ENCODE measurements at places on chromosomes 3 and 15.
A peak's percentile ranks its signal among the peaks of the same experiment; 100 is the strongest.

DNA sequence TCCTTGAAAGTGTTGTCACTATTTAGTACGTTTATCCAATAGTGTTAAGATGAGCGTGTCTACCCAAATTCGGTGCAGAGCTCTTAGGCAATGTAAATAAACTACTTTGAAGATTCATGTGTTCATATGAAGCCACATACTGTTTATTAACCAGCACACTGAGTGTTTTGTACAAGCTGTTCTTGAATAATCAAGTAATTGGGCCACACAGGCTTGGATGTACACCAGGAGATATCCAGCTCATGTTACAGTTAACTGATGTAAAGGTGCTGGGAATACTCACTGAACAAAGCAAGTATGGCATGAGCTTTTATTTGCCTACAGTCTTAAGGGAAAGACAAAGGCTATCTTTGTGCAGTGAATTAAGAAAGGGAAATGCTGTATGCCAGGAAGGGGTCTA is 632 bp upstream of the DHX36 start:
- no peak for DNase-seq

GRCh38 chr3:152811974-152812760 is 22.8 kb upstream of the P2RY1 start:
- no peak for DNase-seq

- no peak for DNase-seq
Measured at GRCh38 chr3:152321955-152322377, 53.2 kb downstream of the MBNL1 start.

DNA sequence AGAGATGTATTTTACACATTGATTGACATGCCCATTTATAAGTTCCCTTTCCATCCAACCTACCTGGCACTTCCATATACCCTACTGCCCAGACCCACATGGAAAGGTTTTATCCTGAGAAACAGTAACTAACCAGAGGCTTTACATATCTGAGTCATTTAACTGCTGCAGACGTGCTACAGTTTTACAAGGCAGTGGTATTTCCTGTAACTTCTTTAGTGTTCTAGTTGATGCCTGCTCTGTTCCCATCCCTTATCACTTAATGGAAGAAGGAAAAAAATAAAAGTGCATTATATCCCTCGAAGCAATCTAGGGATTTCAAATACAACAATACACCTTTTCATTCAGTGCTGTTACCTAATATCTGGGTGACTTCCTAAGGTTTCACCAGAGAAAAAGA is 107.1 kb downstream of the TMCO5A start:
- no peak for DNase-seq

- DNase-seq: no peak
Measured at GRCh38 chr3:170614214-170614966, 28.5 kb upstream of the SLC7A14 start.

- DNase-seq: no peak
Measured at GRCh38 chr3:36736301-36736700, 28.1 kb downstream of the DCLK3 start.

GRCh38 chr3:153036846-153037245 is 125.2 kb upstream of the RAP2B start:
- DNase-seq: no peak

- DNase-seq: no peak
Measured at GRCh38 chr15:51768018-51768417, 16.6 kb downstream of the TMOD2 start.

- DNase-seq: no peak
Measured at GRCh38 chr3:64730681-64731080, 42.9 kb upstream of the ADAMTS9 start.

GRCh38 chr15:89526181-89526580 is 29.8 kb upstream of the RHCG start:
- no peak for DNase-seq

- DNase-seq: peak; percentile 94
Measured at GRCh38 chr3:93973131-93974126, at the start of gene PROS1. Gene PROS1 (minus strand): TSS chr3:93973896. CDS start chr3:93973749, 147 bp downstream.

- no peak for DNase-seq
Measured at GRCh38 chr15:39621976-39622375, 41.1 kb downstream of the THBS1 start.

GRCh38 chr3:145951441-145951840 is 209.5 kb downstream of the PLOD2 start:
- no peak for DNase-seq

- peak; percentile 64 for DNase-seq
Measured at GRCh38 chr3:159852821-159853505, 135.7 kb upstream of the IL12A start.

DNA sequence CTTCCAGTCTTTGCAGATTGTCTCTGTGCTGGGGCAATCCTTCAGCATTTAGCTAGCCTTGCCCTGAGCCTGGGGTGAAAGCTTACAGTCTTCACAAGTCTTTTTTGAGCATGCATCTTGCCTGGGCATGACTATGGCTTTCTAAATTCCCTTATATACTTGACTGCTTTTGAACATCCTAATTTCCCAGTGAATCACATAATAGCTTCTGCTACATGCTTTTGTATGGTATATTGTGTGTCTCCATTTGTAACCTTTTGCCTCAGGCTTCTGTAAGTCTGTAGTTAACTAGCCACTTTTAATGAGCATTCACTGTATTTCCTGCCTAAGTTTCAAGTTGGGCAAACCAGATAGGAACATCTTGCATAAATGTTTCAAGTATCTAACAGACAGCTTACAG is 76.8 kb downstream of the CHCHD4 start:
- no peak for DNase-seq

DNA sequence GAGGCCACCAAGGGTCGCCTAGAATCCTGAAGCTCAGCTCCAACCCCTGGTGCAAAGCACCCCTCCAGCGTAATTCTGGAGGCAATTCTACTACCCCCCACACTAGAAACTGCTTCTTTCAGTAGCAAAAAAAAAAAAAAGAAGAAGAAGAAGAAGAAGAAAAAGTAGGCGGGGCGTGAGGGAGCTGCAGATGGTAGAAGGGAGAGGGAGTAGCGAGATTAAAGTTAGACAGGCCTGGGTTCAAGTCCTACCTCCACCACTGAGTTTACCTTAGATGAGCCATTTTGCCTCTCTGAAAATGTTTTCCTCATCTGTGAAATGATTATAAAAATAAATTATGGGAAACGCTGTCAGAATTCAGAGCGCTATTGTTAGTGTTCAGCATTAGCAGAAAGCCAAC is 913 bp downstream of the FAM174B start:
- no peak for DNase-seq

DNA sequence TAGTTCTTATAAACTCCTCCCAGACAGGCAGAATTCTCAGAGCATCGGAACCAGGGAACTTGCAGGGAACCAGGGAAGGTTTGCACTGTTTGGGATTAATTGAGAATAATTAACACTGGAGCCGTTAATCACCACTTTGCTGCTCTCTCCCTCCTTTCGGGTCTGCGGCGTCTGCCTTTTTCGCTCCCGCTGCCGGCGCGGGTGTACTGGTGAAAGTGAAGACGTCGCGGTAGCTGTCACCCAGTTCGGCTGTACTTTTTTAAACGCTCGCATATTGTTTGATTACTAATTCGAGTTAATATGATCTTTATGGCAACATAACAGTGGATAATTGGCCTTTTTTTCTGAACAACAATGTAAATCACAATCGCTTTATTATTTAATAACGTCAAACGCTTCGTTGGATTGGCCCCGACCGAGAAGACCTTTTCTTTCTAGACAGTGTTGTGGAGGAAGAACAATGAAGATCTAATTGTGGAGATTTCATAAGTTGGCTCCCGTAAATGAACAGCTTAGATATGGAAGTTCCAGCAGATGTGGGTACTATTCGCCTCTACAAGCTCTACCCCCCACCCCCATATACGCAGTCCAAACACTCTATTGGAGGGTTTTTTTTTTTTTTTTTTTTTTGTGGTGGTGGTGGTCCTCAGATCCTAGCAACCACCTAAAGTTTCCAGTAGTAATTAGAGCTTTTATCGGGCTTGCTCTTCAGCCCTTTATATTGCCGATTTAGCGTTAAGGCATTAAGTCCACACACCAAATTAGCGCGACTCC is 12.7 kb downstream of the SOX2 start:
- DNase-seq: peak; percentile 44

GRCh38 chr3:58293516-58293915 is 12.5 kb upstream of the RPP14 start:
- DNase-seq: no peak

DNA sequence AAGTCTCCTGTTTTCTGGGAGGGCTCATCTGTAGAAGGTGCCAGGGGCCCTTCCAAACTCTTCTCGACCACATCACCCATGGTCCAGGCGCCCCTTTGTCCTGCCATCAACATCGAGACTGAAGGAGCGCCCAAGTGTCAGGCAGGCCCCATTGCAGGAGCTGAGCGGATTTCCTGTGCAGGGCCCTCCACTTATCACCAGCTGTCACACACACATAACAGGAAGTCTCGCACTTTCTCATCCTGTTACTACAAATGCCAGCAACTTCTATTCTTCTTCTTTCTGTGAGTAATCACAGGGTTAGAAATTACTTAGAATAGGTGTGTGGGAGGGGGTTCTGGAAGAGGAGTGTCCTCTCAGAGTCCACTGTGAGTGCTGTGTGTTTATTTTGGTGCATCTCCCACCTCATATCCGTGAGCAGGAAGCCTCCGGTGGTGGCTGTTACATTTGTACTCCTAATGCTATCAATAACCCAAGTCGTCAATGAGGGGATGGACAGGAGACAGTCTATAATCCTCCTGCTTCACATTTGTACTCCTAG is at the start of gene KLHL6:
TSS of gene KLHL6 (minus strand) at position 166 of the 541 bp plus-strand sequence. CDS start at position 113, 53 bp downstream.
- DNase-seq: no peak

DNA sequence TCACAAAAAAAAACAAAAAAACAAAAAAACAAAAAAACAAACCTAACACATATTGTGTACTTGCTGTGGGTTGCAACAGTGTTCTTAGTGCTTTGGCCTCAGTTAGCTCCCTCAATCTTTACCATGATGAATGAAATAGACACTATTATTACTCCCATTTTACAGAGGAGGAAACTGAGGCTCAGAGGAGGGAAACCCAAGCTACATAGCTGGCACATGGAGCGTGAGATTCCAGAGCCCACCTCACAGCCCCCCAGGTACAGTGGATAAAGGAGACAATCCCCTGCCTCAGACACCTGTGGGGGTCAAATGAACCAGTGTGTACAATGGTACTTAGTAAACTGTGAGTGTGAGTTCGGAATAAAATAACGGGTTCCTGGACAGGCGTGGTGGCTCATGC is 104.9 kb upstream of the SMAD3 start:
- no peak for DNase-seq

GRCh38 chr3:88203642-88204055 is 53.9 kb downstream of the C3orf38 start:
- peak; percentile 70 for DNase-seq

DNA sequence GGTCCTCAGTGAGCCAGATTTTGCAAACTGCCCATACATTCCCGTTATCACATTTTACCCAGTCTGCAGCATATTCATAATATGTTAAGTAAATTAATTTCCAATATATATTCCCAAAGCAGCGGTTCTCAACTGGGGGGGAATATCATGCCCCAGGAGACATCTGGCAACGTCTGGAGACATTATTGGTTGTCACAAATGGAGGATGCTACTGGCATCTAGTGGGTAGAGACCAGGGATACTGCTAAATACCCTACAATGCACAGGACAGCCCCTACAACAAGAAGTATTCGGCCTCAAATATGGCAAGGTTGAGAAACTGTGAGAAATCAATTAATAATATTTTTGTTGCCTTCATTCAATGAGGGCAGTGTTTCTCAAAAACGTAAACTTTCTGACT is 280.3 kb downstream of the MAGI1 start:
- DNase-seq: no peak

DNA sequence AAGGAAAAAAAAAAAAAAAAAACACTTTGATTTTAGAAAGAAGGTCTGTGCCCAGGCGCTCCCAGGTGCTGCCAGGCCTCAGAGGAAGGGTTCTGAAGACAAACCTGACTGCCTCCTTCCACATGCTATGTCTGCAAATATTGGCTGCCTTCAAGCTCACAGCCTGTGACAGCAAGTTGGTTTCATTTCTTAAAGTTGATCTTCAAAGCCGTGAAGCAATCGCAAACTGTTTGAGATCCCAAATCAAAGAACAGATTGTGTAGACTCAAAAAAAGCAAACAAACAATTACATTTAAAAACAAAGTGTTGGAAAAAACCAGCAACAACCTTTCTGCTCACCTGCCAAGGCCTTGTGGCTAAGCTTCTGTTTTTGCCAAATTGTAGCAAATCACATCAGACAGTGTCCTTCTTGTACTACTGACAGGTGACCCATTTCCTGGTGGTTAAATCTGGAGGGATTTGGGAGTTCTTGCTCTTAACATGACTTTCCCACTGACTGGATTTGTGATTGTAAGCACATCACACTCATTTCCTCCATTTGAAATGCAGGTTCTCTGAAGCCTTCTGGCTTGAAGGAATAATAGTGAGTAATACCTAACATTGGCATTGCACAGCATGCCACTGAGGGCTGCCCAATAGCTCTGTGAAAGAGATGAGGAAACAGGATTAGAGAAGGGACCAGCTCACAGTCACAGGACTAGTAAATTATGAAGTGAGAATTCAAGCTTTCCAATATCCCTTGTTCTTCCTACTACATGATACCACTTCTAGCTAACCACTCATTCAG is 502.4 kb downstream of the LPP start:
- no peak for DNase-seq

- DNase-seq: no peak
Measured at GRCh38 chr3:155554777-155555451, 190.0 kb downstream of the PLCH1 start.

DNA sequence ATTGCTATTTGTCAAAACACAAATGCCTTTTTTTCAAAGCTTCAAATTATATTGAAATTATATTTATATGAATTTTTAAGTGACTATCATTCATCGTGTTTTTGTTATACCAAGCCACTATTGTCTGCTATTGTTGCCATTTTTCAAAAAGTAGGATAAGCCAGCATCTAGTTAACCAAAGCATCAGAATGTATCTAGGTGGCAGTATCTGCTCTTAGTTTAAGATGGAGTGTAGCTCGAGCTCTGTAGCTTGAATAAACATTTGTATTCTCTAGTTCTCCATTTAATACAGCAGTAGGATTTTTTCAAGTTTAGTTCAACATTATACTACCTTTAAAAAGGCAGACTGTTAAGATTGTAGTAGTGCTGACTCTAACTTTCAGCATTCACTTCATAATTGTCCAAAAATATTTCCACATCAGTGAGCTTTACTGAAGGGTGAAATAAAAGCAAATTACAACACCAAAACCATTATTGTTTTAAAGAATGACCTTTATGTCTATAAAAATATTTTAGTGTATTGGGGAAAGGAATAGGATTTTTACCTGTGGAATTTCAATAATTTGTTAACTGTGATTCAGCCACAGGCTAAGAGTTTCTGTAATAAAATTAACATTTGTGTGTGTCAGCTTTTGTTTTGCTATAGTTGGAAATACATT is 19.6 kb upstream of the C15orf61 start:
- no peak for DNase-seq

- DNase-seq: no peak
Measured at GRCh38 chr3:51670053-51670822, 814 bp upstream of the TEX264 start.

DNA sequence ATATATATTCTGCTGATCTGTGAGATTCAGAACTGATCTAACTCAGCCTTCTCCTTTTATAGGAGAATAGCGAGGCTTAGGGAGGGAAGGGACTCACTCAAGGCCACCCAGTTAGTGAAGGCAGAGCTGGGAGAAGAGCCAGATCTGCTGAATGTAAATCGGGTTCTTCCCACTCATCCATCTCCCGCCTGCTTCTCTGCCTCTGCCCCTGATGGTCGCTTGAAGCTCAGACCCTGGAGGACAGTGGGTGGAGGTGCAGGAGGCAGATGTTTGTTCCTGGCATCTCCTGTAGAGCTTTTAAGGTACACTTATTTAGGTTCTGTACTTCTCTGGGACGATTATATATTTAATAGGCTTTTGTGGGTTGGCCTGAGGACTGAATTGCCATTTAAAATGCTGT is 4.3 kb downstream of the PDIA5 start:
- DNase-seq: peak; percentile 44
